ENCODE measurements at places on chromosomes 3 and 15.

DNA sequence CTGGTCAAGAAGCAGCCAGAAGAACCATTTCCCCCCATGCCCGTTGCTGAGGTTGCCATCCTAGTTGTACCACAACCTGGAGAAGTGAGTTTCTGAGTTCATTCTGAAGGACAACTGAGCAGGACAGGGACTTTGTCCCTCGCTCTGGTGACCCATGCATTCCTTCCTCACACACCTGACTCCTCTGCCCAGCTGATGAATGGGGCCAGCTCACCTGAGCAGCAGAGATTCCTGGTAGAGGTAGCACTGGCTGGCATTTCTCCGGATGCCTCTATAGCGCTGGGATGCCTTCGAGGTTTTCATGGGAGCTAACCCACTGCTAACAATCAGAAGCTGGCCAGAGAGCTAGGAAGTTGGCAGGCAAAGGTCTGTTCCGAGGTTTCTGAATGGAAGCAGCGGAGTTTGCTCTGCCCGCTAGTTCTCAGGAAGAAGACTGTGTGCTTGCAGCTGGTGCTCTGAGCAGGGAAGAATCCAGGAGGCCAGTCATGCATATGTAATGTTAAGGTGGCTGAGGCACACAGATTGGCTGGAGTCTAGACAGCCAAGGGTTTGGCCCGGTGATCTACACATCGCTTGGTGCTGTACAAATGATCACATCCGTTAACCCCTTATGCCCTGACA, at the start of gene TMC3:
Gene TMC3 (minus strand): TSS at position 439 of the 621 bp plus-strand sequence. CDS start 136 bp downstream, at position 303.
- no peak for DNase-seq

GRCh38 chr3:24502690-24503089, 8.0 kb upstream of the THRB start:
- no peak for DNase-seq

DNA sequence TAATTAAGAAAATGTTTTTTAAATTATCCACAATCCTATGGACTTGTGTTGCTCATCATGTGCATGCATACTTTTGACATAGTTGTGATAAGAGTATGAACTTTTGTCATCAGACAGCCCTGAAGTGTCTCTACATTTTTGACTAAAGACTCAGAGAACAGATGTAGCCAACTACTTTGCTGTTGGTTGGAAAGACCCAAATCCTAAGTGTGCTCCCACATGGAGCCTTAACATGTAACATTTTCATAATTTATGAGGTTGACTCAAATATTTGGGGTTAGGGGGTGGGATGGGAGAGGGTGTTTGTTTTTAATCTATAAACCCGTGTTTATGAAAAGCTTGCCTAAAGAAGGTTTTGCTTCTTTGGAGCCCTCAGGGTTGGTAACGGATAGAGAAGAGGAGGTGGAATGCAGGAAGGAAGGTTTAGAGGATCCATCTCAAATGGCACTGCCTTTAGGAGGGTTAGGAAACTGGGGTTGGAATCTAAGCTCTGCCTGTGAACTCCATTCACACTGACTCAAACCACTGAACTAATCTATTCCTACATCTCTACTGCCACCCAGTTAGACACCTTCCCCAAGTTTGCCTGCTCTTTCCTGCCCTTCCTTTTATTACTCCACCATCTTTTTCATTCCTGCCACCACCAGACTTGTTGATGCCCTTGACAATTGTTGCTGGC, 3.7 kb downstream of the BOC start:
- no peak for DNase-seq

GRCh38 chr3:138377804-138378203, 29.4 kb downstream of the MRAS start:
- no peak for DNase-seq

DNA sequence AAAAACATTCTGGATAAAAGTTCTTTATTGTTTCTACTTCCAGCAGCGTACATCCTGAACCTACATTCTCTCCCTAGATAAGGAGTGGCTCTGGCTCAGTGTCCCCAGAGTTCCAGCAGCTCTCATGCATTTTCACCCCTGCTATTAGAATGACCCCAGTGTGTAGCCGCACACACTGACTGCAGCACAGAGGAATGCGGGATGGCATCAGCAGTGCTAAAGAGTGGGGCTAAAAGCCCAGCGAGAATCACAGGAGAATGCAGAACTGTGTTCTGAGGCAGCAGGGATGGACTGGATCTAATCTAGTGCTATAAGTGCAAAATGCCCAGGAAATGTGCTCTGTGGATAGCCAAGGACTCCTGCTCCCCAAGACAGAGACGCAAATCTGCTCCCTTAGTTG, 66.4 kb upstream of the TJP1 start:
- no peak for DNase-seq

All from iPS DF 19.7 (cell line).